ENCODE measurements at places on chromosomes 12 and 14.

GRCh38 chr12:18943200-18943599, 186.3 kb upstream of the PLEKHA5 start:
- no peak for DNase-seq

DNA sequence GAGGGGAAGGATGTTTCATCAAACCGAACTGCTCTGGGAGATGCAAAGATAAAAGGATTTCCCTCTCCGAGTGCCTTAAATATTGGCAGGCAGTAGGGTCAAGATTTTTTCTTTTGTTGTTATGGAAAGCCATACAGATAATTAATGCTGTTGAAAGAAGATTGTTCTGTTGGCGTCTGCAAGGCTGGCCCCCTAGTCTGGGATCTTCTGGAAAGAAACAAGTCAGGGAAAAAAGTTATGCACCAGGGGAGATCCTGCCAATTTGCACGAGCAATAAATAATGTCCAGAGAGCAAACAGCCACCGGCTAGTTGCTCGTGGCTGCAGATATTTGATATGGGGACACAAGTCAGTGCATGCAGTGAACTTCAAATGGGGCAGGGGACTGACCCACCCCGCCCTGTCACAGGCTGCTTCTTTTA, 202.1 kb upstream of the MYL2 start:
- no peak for DNase-seq

DNA sequence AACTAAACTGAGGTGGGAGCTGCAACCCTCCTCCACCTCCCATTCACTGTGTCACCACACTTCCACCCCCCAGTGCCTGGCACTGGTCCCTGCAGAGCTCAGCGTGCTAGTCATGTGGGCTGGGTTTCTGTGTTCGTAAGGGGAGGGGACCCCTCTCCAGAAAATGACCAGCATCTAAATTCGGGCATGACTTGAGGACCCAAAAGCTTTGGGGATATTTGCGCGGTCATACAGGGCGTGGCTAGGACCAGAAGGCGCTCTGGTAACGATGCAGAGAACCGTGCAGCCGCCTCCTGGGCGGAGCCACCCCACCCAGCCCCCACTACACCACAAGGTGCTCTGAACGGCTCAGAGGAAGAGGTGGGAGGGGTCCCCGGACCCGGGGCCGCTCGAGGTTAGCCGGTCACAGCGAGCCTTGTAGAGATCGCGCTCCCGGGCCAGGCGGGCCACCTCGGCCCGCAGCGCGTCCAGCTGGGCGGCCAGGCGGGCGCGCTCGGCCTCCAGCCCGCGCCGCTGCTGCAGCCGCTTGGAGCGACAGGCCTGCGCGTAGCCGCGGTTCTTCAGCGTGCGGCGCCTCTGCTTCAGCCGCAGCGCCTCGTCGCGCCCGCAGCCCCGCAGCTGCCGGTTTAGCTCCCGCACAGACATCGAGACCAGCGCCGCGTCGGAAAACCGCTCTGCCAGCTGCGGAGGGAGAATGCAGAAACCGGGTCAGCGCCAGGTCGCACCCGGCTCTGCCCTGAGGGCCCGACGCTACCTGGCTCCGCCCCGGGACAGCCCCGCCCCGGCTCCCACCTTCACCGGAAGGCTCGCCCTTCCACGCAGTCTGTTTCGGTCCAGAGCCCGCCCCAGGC, 9.8 kb downstream of the CPNE6 start:
- DNase-seq: no peak

GRCh38 chr14:103108749-103109207, 14.3 kb downstream of the EXOC3L4 start:
- DNase-seq: no peak

GRCh38 chr14:77830692-77831091, 30.8 kb downstream of the ADCK1 start:
- no peak for DNase-seq

DNA sequence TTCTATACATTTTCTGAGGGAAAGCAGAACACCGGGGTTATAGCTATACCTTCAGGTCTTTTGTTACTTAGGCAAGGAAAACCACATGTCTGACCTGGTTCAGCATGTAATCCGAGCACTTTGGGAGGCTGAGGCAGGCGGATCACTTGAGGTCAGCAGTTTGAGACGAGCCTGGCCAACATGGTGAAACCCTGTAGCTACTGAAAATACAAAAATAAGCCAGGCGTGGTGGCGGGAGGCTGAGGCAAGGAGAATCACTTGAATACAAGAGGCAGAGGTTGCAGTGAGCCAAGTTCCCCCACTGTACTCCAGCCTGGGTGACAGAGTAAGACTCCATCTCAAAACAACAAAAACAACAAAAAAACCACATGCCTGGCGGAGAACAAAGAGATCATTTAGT, 177.6 kb downstream of the ACSS3 start:
- DNase-seq: no peak

DNA sequence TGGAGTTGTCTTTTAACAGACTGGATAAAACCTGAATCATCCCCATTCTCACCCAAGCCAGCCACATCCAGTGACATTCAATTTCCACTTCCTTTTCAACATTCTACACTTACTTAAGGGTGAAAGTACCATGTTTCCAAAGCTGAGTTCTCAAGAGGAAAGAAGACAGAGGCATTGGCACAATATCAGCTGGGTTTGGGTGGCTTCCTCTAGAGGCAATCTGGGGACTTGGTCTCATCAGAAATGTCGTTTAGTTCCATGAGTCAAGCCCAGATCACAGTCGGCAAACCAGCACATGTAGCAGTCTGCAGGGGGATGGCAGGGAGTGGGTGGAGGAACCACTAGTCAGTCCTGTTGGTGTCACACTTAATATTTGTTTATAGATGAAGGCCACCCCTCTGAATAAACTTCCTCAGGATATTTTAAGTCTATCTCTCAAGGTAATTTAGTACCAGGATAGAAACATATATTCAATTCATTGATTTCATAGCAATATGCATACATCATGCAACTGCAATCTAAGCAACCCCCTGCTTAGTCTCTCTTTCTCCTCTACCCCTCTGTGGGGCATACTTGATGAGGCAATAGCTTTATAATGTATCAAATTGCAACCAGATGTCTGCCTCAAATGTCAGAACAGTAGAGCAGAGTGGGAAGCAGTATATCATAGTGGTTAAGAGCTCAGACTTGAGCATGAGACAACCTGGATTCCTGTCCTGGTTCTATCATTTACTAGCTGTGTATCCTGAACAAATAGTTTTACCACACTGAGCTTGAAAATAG, 3.0 kb downstream of the SRRM4 start:
- DNase-seq: no peak

- DNase-seq: no peak
These were observed 33.0 kb upstream of the PRMT8 start for GRCh38 chr12:3458041-3458440.

DNA sequence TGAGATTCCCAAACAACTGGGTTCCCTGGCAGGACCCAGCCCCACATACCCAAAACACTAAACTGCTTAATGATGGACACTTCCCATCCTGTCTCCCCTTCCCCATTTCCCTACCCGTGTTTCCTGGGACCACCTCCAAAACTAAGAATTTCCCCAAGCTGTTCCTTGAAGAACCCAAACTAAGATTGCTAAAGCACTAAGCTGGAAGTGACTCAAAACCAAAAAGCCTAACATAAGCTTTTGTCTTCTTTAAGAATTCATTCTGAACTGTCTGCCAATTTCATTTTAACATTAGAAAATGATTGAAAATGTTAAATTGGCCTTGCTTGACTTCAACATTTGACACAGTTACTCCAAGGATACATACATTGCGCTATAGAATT, 29.5 kb upstream of the STAB2 start:
- DNase-seq: no peak

DNA sequence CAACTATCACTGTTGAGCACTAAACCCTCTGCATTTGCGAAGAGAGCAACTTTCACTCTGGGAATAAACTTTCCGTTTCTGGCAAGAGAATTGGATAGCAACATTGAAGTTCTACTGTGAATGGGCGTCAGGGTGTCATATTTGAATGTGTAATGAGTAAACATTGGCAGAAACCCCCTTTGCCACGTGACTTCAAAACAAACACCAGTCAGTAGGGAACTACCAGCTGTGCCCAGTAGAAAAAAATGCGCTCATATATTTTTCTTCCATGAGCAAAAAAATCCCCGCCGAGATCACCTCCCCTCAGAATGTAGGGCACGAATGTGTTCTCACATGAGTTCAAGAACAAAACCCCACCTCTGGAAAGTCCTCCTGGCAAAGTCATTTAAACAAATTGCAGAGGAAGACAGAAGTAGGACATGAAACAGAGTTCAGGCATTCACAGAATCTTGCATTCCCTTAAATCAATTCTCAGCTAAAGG, 80.6 kb downstream of the BTG1 start:
- DNase-seq: no peak

GRCh38 chr12:7934091-7934888, 1.7 kb downstream of the SLC2A3 start:
- no peak for DNase-seq

- DNase-seq: no peak
These were observed 7.0 kb upstream of the HOXC12 start for GRCh38 chr12:53947743-53948142.
